OCI-M1 (cell line): ENCODE measurements at places on chromosomes 7 and 10.

GRCh38 chr10:106044503-106044902 is 1120.0 kb downstream of the SORCS1 start:
- DNase-seq, result no peak

DNA sequence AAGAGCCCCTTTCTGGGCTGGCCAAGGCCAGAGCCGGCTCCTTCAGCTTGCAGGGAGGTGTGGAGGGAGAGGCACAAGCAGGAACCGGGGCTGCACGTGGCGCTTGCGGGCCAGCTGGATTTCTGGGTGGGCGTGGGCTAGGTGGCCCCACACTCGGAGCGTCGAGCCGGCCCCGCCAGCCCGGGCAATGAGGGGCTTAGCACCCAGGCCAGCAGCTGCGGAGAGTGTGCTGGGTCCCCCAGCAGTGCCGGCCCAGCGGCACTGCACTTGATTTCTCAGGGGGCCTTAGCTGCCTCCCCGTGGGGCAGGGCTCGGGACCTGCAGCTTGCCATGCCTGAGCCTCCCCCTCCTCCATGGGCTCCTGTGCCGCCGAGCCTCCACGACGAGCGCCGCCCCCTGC is 48.1 kb downstream of the SH2D4B start:
- no peak for DNase-seq

DNA sequence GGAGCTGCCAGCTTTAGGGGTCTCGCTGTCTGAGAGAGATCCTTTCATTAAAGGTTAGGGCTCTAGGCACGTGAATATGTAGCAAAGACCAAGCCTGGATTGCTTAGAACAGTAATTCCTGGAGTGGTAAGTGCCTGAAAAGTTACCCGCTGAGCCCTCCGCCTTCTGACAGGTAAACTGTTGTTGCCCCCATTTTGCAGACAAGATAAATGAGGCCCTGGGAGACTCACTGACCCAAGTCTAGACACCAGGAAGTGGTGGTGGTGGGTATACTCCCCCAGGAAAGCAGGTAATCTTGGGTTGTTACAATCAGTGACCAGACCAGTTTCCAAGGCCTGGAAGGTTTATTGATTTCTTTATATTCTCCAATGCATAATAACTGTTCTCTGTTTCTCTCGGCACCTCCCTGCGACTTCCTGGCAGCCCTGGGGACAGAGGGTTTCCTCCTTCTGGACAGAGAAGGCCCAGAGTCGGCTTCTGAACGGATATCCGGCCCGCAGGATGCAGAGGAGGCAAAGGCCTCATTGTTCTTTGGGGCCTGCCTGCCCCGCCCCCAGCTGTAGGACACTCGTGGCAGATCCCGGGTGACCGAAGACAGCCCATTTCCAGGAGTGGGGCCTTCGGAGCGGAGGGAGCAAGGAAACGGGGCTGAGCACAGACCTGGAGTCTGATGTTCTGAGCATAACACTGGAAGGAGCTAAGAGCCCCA is 1.3 kb upstream of the GRK5 start:
- DNase-seq, result no peak

GRCh38 chr10:31071232-31072005 is 39.8 kb upstream of the ZNF438 start:
- no peak for DNase-seq

DNA sequence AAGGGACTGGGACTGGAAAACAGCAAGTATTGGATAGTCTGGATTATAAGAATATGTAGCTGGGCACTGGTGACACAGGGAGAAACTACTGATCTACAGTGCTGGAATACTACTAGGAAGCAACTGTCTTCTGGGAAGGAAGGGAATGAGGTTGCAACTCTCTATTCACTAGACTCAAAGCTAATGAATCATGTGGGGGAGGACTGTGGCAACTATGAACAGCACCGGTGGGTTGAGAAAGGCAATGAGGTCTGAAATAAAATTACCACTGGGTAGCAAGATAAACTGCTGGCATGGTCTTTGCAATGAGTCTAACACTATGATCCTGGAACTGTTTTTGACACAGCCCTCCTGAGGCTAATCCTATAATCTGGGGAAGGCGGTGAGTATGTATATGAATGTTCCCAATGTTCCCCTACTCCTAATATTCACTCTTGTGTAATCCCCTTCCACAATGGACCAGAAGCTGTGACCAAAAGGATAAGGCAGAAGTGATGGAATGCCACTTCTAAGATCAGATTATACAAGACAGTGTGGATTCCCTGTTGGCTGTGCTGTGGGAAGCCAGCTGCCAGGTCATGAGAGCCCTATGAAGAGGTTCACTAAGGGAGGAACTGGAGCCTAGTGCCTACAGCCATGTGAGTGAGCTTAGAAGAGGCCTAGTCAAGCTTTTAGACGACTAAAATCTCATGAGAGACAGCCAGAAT is 101.3 kb upstream of the DNAJB12 start:
- peak; percentile 61 for DNase-seq

GRCh38 chr10:33178026-33178755 is 156.3 kb downstream of the NRP1 start:
- DNase-seq, result no peak

DNA sequence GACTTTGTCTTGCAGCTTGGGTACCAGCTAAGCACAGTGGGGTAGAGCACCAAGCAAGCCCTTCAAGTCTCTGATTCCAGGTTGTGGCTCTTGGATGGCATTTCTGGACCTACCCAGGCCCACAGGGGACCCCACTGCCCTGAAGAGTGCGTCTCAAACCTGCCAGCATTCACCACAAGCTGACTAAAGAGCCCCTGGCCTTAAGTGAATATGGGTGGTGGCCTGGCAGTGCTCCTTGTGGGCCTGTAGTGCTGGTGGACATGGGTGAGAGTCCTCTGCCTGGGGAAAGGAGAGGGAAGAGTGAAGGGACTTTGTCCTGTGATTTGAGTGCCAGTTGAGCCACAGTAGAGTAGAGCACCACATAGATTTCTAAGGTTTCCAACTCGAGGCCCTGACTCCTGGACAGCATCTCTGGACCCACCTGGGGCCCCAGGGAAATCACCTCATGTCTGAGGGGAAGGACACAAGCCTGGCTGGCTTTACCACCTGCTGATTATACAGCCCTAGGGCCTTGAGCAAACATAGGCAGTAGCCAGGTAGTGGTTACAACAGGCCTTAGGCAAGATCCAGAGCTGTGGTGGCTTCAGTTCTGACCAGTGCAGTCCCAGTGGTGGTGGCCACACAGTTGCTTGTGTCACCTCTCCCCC is 23.7 kb downstream of the GSDME start:
- no peak for DNase-seq

GRCh38 chr10:7635408-7636125 is 31.2 kb downstream of the ITIH5 start:
- DNase-seq, result no peak

- no peak for DNase-seq
These were observed 18.7 kb downstream of the ZNF786 start for GRCh38 chr7:149071641-149072437.

DNA sequence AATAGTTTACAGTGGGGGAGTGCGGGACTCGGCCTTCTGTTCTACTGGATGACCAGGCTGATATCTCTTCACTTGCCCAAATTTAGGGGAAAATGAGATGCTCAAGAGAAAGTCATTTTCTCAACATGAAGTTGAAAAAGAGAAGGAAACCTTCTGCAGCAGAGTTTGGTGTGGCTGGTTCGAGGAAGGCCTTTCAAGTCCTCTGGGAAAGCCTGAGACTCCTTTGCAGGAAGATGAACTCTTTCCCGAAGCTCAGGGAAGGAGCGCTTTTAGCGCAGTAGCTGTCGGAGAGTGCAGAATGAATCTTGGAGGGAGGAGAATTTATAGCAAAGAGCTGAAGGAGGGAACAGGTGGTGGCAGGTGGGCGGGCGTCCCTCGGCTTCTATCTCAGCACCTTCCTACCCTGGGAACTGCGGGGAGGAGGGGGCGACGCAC is at the start of gene ATOH7:
Gene ATOH7 (minus strand): TSS at position 297 of the 435 bp plus-strand sequence. CDS start 436 bp downstream, outside the sequence.
- no peak for DNase-seq

- DNase-seq, result no peak
These were observed 498.6 kb downstream of the SH2D4B start for GRCh38 chr10:81036257-81036656.

DNA sequence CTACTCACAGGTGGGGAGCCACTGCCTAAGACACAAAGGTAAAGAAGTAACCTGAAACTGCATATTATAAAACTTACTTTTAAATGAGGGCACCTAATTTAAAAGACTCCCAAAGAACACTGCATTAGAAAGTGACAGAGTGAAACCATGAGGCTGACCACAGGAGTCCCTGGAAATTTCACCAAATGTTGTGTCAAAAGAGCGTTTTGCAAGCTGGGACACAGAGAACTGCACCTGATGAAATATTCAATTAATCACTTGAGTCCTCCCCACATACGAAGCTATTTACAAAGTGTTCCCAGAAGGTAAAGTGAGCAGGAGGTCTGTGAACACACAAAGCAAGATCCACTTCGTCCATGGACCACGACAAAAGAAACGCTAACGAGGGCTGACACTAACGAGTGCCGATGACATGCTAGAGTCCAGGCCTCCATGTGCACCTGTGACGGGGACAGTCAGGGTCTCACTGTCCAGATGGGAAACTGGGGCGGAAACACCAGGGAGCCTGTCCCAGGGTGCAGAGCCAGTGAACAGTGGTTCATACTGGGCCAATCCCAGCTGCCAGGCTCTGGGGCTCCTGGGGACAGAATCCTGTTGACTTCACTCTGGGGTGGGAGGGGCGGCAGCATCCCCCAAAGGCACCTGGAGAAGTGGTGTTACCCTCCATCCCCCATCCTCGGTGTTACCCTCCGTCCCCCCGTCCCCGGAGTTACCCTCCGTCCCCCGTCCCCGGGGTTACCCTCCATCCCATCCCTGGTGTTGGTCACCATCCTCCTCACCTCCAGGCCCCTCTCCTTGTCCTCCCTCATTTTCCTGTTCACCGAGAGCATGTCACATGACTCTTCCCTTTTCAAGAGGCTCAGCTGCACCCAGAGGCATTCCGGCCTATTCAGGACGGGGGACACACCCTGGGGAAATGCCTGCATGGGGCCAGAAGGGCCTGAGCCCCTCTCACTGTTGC is 63.4 kb downstream of the DIP2C start:
- no peak for DNase-seq

DNA sequence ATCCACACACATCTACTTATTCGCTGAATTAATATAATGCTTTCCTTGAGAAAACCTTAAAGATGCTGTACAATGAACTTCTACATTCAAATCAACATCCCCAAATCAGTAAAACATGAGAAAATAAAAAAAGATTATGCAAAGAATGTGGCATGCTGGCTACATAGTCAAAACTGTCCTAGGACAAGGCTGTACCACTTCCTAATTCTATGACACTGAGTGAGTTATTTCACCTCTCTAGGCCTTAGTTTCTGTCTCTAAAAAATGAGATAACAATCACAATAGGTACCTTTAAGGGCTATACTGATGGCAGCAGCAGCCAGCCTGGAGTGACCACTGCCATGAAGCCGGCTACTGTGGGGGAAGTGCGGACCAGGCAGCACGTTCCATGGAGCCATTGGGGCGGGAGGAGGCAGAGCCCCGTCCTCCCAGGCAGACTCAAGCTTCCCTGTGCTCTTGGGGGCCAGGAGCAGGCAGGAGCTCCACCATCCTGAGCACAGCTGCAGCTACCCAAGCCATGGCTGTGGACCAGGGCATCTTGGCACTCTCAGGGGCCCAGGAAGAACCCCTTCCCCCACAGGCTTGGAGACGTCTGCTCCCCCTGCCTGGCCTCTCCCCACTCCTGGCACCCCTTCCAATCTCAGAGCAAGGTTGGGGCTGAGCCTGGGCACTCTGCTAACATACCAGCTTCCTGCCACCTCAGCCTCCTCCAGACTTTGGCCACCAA is 110.2 kb downstream of the ELAPOR2 start:
- no peak for DNase-seq

- no peak for DNase-seq
These were observed 295.6 kb downstream of the PTPRN2 start for GRCh38 chr7:158291998-158292397.
